Activated naive CD4-positive, alpha-beta T cell (primary cell): ENCODE measurements at places on chromosomes 2 and 18.

GRCh38 chr18:21747764-21748693, 7.4 kb downstream of the MIB1 start:
- DNase-seq = no peak

DNA sequence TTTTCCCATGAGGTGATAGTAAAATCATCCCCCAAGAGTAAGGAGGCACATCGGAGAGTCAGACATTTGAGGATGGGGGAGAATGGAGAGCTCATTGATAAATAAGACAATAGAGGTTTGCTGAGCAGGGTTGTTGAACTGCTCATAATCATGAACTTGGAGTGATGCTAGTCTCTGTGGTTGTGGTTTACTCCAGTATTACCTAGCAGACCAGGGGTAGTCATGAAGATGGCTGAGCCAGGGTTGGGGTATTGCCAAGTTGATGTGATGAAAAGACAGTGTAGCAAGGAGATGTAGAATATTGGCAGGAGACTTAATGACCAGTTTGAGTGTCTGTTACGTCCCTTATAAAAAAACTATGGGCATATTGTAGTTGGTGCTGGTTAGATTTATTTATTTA, 25.4 kb downstream of the CYBRD1 start:
- no peak for DNase-seq

- no peak for DNase-seq
Measured at GRCh38 chr2:149180226-149180875, 141.9 kb downstream of the LYPD6B start.

- no peak for DNase-seq
Measured at GRCh38 chr2:25273985-25274535, 67.7 kb downstream of the DNMT3A start.

DNA sequence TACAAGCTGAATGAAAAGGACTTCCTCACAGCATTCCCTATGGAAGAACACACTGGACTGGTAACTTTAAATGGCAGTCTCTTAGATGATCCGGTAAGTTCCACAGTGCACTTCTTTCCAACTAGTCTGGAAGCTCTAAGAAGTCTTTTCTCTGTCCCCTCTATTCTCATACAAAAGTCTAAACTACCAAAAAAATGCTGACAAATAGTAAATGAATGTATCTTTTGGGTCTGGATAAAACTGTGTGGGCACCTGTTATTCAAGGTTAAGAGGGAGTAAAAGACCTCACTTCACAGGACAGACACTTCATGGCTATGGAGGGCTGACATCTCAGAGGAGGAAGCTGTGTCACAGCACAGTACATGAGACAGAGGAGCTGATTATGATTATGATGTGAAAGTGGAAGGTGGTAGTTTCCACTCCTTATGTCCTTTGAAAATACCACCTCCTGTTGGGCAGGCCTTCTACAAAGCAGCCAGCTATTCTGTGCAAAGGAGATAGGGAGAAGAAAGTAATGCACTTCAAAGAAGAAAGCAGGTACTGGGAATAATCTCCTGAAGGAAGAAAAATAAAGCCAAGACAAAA, 23.9 kb downstream of the CCDC93 start:
- no peak for DNase-seq

DNA sequence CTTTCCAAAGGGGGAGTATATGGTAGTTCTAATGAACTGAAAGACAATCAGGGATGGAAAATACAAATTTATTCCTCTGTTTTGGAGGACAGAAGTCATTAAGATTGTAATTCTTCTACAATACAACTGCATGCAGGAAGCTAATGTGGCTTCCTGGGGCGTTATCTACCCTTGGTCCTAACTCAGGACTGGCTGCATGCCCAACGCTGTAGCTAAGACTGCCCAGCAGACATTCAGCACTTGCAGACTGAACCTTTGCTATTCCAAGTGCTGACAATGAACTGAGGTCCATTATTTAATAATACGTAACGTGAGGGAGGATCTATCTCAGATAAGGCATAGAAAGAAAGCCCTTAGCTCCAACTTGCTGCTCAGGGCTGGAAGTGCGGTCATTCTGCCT, 53.2 kb downstream of the ZAP70 start:
- no peak for DNase-seq

DNA sequence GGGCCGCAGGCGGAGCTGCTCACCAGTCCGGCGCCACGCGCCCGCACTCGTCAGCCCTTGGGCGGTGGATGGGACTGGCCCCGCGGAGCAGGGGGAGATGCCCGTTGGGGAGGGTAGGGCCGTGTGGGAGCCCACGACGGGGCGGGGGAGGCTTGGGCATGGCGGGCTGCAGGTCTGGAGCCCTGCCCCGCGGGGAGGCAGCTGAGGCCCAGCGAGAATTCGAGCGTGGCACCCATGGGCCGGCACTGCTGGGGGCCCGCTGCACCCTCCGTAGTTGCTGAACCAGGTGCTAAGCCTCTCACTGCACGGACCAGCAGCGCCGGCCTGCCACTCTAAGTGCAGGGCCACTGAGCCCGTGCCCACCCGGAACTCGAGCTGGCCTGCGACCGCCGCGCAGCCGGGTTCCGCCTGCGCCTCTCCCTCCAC, 182.4 kb upstream of the ERBB4 start:
- DNase-seq = no peak

- DNase-seq = no peak
Measured at GRCh38 chr18:9008709-9009635, 93.5 kb upstream of the NDUFV2 start.

DNA sequence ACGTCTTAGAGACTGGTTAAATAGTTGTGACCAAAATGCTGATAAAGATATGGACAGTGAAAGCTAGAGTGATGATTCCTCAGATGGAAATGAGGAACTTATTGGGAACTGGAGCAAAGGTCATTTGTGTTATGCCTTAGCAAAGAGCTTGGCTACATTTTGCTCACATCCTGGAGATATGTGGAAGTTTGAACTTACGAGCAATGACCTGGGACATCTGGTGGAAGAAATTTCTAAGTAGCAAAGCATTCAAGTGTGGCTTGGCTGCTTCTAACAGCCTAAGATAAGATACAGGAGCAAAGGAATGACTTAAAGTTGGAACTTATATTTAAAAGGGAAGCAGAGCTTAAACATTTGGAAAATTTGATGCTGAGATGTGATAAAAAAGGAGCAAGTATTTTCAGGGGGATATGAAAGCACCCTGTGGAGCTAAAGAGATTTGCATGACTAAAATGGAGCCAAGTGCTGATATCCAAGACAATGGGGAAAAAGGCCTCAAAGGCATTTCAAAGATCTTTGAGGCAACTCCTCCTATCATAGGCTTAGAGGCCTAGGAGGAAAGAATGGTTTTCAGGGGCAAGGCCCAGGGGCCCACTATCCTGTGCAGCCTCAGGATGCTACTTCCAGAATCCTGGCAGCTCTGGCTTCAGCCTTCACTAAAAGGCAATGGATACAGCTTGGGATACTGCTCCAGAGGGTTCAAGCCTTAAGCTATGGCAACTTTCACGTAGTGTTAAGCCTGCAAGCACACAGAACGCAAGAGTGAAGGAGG, 124.1 kb upstream of the KLHL14 start:
- no peak for DNase-seq

GRCh38 chr18:51135795-51136194, 61.7 kb downstream of the MEX3C start:
- DNase-seq = no peak

DNA sequence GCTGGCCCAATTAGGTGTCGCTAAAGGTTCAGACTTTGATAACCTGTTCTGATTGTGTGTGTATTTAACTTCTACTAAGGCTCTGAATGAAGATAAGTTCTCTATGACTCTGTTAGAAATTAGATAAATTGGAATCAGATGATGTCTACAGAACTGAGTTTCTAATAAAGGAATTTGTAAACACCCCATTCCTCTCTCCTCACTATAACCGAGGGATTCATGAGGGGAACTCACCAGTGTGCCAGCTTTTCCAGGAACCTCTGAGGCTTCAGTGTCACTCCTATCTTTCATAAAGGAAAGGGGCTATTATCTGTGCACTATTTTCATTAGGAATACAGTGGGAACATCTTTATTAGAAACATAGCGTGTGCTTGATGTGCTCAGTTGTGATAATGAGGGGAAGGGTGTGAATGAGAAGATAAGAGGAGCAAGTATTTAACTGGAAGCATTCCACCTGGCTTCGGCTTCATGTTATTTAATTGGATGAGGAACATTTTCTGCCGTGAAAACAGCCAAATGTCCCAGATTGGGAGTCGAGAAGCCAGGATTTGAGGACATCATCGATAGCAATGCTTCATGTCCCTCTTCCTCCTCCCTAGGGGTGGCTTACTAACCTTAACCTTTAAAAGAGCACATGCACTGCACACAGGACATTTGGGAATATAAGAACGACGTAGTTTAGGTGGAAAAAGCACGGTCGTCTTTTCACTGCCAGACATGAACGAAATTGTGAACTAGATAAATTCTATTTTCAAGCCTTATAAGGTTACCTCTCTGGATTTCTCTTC, 84.8 kb upstream of the TCF4 start:
- no peak for DNase-seq

DNA sequence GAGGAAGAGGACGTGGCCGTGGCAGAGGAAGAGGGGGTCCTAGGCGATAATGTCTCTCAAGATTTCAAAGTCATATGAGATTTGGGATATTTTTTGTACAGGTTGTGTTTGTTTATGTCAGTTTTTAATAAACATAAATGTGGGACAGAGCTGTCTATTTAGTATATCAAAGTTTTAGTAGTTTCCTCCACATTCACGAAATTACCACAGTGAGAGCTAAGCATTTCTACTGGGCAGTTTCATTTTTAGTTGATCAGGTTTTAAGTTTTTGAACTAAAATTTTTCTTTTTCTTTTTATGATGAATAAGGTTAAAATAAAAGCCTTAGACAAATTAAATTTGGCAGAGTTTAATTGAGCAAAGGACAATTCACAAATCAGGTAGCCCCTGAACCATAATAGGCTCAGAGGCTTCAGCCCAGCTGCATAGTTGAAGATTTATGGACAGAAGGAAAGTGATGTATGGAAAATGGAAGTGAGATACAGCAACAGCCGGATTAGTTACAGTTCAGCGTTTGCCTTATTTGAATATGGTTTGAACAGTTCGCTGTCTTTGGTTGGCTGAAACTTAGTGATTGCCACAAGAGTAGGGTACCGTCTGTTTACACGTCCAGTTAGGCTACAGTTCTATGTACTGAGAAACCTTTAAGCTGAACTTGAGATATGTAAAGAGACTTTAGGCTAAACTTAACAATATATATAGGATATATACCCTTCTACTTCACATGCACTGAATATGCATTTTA, 17.1 kb downstream of the SNRPD1 start:
- no peak for DNase-seq

GRCh38 chr18:54740136-54740846, 88.0 kb upstream of the RAB27B start:
- DNase-seq = no peak

GRCh38 chr2:37985333-37985732, 60.2 kb downstream of the RMDN2 start:
- DNase-seq = no peak

DNA sequence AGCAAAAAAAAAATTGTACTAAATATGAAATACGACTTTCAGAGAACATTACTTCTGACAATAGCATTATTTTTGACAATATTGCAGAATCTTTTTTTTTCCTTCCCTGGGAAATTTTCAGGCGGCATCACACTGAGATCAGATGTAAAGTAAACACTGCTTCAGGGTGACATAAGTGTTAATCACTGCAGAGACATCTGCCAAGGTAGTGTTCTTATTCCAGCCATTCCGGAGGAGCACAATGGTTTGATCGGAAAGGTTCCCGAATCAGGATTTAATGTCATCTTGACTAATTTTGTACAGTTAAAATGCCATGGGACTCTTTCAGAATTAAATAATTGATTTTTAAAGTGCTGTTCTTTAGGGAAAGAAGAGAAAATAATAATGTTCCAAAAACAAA, 56.7 kb upstream of the ZNF236 start:
- no peak for DNase-seq

- DNase-seq = no peak
Measured at GRCh38 chr2:95345081-95345562, 48.0 kb downstream of the KCNIP3 start.

- DNase-seq = no peak
Measured at GRCh38 chr2:60317034-60317386, 236.4 kb downstream of the BCL11A start.

GRCh38 chr18:59660786-59661743, 36.2 kb downstream of the CCBE1 start:
- DNase-seq = no peak

GRCh38 chr18:11470941-11471340, 138.5 kb upstream of the SLC35G4 start:
- no peak for DNase-seq

DNA sequence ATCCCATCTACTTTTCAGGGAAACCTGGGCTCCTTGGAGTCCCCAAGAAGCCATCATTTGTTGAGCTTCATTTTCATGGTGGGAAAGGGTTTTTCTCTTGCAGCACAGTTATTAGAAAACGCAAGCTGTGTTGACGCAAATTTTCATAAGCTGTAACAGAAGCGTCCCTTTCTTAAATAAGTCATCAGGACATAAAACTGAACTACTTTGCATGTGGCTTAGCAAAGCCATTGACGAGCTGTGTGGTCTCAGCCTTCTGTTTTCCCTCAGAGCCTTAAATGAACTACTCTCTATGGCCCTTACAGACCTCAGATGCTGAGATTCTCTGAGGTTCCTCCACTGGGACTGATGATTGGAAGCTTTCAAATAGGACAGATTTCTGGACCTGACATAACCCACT, 85.1 kb downstream of the ARL4C start:
- no peak for DNase-seq

DNA sequence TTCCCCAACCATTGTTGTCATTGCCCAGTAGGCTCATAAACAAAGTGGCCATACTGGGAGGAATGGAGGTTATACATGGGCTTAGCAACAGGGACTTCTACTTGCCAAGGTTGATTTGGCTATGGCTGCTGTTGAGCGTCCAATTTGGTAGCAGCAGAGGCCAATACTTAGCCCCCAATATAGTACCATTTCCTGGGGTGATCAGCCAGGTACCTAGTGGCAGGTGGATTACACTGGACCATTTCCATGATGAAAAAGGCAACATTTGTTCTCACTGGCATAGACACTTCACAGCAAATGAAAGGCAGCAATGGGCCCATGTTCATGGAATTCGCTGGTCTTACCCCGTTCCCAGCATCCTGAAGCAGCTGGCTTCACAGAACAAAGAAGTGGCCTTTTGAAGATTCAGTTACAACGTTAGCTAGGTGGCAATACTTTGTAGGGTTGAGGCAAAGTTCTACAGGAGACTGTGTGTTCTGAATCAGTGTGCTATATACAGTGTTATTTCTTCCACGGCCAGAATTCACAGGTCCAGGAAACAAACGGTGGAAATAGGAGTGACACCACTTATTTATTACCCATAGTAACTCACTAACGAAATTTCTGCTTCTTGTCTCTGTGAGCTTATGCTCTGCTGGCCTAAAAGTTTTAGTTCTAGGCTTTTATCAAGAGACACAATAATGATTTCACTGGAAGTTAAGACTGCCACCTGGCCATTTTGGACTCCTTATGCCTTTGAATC, 37.5 kb downstream of the FBXO11 start:
- no peak for DNase-seq

GRCh38 chr2:200301953-200302858, 4.3 kb upstream of the SPATS2L start:
- no peak for DNase-seq

- DNase-seq = no peak
Measured at GRCh38 chr2:192578780-192579179, 384.0 kb upstream of the TMEFF2 start.
